ENCODE measurements at places on chromosomes 11 and 22.

- DNase-seq = no peak
Measured at GRCh38 chr11:131649856-131650255, 279.4 kb downstream of the NTM start.

DNA sequence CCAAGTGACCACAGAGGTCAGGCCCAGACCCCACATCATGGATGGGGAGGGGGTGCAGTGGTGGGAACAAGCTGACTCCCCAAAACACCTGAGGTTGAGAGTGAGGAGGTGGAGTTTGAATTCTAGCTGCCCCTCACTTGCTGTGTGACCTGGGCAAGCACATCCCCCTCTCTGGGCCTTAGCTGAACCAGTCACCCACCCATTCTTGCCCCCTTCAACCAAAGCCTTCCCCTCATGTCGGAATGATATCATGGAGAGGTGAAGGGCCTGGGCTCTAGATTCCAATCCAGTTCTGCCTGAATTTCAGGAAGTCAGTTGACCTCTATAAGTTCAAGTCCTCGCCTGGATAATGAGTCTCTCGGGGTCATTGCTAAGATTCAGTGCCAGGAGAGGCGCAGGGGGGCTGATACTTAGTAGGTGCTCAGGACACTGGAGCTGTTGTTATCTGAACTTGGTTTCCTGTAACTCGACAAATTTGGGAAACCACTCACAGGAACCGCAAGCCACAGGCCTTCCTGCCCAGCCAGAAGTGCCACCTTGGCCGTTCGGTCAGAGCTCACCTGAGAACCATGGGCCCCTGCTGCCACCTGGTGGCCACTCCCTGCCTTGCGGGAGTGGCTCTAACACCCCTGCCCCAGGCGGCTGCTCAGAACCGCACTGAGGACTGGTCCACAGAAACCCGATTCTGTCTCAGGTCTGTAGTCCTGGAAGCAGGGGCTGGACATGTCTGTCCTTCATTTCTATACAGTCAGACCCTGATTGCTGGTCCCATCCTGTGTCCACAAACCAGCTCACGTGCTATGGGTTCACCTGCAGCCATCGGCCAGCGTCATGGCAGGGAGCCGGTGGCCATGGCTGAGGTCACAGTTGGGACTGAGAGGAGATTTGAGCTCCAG, 6.9 kb downstream of the CDC42EP1 start:
- peak; percentile 91 for DNase-seq

- no peak for DNase-seq
Measured at GRCh38 chr11:132024587-132025295, 654.3 kb downstream of the NTM start.

GRCh38 chr22:24289741-24290163, 19.1 kb downstream of the SPECC1L start:
- DNase-seq = no peak

DNA sequence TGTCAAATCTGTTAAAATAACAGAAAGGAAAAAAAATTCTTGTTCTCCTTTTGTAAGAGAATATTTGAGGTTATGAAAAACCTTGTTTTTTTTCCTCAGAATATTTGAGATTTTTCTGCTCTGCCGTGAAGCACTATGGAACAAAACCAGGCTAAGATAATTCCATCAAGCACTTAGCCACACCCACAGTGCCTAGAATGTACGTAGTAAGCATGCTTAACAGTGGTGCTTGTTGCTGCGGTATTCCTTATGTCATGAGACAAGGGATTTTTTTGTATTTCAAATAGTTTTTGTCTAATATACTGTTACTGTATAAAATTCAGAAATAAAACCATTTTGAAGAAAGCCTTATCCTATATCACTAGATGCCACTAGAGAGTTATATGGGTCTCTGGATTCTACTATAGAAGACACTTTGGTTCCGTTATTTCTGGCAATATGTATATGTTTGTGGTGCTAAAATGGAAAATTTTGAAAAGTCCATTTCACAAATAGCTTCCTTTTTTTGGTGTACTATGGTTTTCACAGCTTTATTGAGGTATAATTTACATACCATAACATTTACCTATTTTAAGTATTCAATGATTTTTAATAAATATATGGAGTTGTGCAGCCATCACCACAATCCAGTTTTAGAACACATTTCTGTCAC, 23.7 kb downstream of the PDHX start:
- DNase-seq = no peak

DNA sequence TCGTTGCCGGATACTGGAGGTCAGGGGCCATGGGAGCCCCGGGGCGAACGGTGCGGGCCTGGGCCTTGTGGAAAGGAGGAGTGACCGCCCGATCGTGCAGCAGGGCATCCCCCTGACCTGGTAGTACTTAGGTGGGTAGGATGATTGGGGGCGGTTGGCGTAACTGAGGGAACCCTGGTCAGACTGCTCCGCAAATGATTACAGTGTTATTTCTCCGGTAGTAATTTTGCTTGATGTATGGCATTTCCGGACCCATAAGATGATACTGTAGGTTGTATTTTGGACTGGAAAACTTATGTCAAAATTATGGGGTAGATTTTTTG, 762 bp downstream of the MTMR3 start:
- no peak for DNase-seq

- no peak for DNase-seq
Measured at GRCh38 chr11:6433998-6434660, 6.7 kb downstream of the HPX start.

GRCh38 chr22:17912945-17913721, 111.2 kb downstream of the MICAL3 start:
- DNase-seq = no peak

DNA sequence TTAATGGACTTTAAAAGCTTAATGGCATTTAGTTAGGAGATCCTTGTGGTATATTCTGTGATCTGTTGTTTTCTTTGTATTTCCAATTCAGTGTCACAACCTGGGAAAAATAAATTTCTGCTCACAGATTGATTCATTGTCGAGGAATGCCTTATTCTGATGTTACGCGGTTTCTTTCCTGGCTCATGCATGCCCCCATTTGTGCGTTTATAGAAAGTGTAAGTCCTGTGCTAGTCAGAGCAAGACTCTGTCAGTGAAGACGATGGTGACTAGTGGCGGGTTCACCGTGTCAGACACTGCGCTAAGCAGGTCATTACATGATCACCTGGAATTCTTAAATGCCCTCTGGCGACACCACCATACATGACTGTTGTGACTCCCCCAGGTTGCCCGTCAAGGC, 169.4 kb downstream of the TBC1D22A start:
- DNase-seq = no peak

GRCh38 chr11:17513853-17514252, 30.4 kb downstream of the USH1C start:
- DNase-seq = no peak

DNA sequence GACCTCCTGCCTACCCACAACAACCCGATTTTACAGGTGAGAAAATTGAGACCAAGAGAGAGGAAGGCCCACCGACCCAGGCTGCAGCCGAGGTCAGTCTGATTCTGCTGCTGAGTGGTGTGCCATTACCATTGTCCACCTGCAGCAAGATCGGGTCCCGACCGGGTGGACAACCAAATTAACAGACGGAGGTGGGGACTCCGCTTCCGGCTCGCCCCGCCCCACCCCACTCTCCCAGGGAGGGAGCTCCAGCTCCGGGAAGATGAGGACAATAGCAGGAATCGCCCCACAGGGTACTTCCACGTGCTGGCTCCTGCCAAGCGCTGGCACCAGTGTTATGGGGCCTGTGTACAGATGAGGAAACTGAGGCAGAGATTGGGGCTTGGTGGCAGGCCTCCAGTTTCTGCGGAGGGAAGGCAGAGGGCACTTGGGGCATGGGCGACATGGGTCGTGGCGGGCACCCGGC, 425 bp upstream of the KDELR3 start:
- DNase-seq = no peak

DNA sequence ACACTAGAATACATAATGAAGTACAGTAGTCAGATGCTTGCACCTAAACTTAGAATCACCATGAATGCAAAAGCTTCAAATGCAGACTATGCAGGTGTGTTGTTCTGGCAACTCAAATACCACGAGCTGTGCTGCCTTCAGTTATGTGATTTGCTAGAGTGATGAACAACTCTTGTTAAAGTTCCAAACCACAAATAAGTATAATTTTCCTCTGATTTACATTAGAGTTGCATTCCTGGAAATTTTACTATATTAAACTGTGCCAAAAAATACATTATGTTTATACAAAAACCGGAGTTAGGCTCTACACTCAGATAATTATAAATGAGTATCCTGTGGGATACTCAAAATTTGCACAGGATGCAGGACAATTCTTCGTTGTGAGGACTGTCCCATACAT, 3.0 kb downstream of the TMEM218 start:
- no peak for DNase-seq

- no peak for DNase-seq
Measured at GRCh38 chr11:46382646-46383403, 1.4 kb downstream of the MDK start.

DNA sequence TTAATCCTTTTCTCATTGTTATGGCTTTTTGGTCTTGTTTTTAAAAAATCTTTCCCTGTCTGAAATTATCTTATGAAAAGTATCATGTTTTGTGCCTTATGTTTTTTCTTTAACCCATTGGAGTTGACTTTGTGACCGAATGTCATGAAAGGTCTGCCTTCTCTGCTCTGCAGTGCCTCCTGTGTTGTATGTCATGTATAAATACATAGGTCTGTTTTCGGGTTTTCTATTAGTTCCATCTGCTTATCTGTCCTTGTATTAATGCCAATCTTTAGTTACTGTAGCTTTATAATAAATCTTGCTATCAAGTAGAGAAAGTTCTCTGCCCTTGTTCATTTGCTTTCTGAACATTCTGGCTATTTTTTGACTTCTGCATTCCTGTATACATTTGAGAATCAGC, 73.0 kb downstream of the ZBTB44 start:
- no peak for DNase-seq

DNA sequence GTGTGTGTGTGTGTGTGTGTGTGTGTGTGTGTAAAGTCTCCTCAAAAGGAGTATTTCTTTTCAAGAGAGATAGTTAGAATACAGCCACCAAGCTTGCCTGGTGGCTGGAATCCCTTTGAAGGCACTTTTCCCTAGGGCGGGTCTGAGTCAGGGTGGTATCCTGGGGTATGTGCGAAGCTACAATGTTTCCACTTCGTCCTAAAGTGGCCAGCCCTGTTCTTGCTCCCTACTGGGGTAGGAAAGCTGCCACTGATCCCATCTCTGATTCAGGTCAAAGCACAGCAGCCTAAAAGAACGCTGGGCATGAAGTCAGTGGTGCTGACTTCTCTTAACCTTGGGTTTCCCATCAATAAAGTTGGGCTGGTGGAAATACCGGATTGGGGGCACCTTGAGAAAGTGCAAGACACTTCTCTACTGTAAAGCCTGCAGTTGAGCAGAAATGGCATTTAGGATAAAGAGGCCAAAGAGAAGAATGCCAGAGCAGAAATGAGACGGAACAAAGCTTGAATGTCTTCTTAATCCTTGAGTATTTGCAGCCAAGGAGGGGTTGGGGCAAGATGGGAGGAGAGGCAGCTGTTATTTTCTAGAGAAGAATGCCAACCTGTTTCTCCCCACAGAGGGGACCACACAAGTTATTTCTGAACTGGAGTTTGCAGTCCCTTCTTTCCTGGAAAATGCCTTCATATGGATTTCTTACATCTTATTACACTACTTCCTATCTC, 35.3 kb downstream of the ZNRF3 start:
- DNase-seq = no peak

GRCh38 chr11:73188301-73188700, 29.8 kb upstream of the P2RY2 start:
- DNase-seq = no peak

- DNase-seq = no peak
Measured at GRCh38 chr22:19595532-19595931, 71.3 kb upstream of the CLDN5 start.

DNA sequence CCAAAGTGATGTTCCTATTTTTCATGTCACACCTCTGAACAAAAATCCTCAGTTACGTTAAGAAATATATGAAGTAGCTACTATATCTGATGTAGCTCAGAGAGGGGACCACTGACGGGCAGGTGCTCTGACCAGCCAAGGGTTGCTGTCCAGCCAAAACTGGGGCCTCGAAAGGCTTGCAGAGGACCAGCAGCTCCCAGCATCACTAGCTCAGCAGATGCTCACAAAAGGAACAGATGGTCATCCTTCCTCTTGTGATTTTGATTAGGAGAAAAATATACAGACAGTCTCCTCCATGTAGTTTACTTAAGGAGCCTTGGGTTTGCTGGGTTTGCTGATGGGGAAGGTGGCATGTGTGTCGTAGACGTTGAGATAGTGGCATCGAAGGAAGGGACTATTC, 374.6 kb upstream of the B3GAT1 start:
- DNase-seq = no peak

DNA sequence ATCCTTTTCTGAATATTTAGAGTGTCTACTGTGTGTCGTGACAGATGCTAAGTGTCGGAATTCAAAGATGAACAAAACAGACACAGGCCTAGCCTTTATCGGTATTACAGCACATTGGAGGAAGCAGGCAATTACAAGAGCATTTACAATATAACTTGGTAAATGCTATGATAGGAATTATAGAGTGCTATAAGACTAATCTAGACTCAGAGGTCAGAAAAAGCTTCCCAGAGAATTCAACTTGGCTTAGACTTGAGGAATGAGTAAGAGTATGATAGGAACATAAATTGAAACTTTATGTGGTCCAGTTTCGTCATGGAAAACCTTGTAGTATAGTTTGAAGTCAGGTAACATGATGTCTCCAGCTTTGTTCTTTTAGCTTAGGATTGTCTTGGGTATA, 395.7 kb upstream of the FAT3 start:
- no peak for DNase-seq

- DNase-seq = no peak
Measured at GRCh38 chr11:35474688-35475087, 50.7 kb downstream of the PAMR1 start.

- DNase-seq = no peak
Measured at GRCh38 chr22:20945578-20945934, 21.5 kb upstream of the AIFM3 start.

DNA sequence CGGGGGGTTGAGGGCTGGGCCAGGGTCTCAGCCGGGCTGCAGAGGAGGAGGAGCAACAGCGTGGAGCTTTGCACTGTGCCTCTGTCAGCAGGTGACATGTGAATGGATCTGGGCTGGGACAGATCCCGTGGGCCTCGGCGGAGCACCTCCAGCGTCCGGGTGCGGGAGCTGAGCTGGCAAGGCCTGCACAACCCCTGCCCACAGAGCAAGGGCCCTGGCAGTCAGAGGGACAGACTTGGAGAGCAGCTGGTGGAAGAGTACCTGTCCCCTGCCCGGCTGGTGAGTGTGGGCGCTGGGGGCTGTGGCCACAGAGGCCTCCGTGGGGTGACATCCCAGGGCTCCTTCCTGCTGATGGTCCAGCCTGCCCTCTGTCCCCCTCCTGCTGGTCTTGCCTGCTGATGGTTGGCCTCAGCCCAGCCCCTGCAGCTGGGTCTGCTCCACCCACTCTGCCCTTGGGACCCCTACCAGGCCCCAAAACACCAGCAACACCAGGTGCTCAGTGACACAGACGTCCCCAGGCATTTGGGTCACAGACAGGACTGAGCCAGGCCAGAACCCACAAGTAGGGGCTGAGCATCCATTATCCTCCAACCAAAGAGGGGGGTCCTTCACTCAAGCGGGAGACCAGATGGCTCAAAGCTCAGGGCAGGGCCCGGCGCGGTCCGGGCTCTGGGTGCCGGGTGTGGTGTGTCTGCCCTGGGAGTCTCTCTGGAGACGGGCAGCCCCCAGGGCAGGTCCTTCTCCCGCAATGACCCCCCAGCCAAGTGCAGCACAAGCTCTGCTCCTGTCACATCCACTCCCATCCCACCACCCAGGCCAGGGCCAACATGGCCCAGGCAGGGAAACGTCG, 3.5 kb downstream of the LRRC56 start:
- DNase-seq = no peak
